NCI-H2171 (cell line): ENCODE measurements at places on chromosomes 12 and 14.

GRCh38 chr14:32986791-32987540 is 48.3 kb downstream of the NPAS3 start:
- no peak for DNase-seq

DNA sequence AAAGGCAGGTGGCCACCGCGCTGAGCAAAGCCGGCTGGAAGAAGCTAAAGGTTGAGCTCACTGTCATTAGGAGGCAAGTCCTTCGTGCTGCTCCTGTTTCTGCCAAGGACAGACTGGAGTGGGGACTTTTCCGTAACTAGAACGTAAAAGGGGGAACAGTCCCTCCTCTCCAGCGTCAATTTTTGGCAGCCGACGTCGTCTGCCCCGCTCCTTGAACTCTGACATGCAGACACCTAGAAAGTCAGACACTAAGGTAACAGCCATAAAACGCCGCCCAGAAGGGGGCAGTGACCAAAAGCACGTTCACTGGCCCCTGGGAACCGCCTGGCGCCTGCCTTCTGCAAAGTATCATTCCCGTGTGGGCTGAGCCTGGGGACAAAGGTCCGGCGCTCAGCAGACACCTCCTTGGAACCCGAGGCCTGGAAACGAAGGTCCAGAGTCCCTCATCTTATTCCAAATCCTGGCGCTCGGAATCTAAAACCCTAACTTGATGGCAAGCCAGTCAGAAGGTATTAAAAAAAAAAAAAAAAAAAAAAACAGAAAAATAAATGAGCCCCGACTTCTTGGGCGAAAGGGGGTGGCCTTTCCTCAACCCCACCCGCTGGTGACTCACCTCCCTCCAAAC is 1.1 kb upstream of the LRP1 start:
- DNase-seq, result no peak

DNA sequence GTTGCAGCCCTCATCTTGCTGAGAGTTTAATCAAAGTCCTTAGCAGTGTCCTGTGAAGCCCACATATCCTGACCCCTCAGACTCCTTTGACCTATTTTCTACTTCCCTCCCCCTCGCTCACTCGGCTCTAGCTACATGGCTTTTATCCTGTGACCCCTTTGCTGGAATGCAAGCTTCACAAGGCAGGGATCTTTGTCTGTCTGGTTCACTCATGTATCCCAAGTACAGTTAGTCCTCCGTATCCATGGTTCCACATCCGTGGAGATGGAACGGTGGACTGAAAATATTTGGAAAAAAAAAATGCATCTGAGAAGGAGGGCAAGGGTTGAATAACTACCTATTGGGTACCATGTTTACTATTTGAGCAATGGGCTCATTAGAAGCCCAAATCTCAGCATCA is 173.8 kb downstream of the BCAT1 start:
- DNase-seq, result no peak

DNA sequence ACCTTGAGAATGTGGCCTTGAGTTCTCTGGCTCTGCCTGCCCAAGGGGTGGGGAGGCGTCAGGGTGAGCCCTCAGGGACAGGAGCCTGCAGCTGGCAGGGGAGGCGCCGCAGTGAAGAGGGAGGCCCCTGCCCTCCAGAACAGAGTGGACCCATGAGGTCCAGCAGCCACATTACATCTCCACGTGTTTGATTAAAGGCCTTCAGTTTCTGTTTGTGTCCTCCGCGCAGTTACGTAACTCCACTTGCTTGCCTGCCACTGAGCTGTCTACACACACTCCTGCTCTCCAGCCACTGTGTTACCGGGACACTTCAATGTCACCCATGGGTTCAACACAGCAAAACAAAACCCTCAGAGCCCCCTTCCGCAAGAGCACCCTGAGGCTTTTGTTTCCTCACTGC is 70.4 kb downstream of the CHGA start:
- no peak for DNase-seq

DNA sequence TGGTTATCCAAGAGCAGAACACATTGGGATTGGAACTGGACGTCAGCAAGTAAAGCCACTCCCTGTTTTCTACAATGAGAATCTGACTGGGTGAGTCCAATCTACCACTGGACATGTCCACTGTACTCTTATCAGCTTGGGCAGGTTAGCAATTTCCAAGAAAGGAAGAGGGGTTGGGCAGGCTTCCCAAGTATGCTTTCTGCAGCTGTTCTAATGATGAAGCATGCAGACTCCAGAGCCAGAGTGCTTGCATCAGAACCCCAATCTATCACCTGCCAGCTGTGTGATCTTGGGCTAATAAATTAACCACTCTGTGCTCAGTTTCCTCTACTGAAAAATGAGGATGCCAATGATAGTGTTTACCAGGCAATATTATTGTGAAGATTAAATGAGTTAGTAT is 92.0 kb downstream of the EMP1 start:
- no peak for DNase-seq

- no peak for DNase-seq
These were observed 99.9 kb downstream of the PHETA1 start for GRCh38 chr12:111268738-111269572.

DNA sequence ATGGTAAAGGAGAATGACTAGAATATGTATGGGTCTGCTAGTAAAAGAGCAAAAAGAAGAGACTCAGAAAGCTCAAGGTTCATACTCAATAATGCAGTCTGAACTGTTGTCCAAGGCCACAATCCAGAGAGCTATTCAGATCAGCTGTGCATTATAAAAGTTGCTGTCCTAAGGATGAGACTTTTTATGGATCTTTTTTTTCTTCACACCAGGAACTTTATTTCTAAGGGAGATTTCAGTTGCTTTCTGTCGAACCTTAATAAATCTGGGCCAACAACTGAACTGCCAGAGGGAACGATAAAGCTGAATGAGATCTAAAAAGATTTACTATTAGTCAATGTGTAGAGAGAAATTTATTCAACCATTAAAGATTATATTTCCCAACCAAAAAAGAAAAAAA is 948.3 kb upstream of the NOVA1 start:
- no peak for DNase-seq

- DNase-seq, result no peak
These were observed 94.5 kb downstream of the DNAI7 start for GRCh38 chr12:25100194-25101091.

- DNase-seq, result no peak
These were observed 268.2 kb downstream of the SNAPC1 start for GRCh38 chr14:62030387-62030786.
